ENCODE measurements at places on chromosomes 5 and 9. TPM values are rescaled to one million over a fixed set of nuclear protein-coding genes. Genes with fewer than 3 reads are reported as not detected.

DNA sequence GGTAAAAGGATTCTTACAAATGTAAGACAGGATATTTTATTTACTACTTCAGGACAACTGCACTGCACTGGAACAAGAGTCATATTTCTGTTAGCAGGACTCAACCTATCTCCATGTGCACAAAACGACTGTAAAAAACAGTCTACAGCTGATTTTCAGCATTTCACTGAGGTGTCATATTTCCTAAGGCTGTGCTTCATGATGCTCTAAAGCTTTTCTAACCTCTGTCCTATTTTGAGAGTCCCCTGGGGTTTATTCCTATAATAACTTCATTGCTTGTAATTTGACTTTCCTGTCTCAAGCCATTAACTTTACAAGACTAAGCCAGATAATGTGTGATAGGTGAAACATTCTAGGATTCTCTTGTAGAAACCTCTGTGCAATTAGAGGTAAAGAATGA, 472.3 kb downstream of the HINT1 start:
- DNase-seq, result no peak

Gene QRFP
- total RNA-seq, result not detected

GRCh38 chr5:131258733-131259132, 5.1 kb upstream of the CDC42SE2 start:
- no peak for DNase-seq

Gene OTP
- total RNA-seq, result not detected

Gene CDKN2A
- 0.55 TPM for total RNA-seq

Gene IL7R
- 2.4 TPM for total RNA-seq

- no peak for DNase-seq
Observed at GRCh38 chr5:11054014-11054413, 293.0 kb upstream of the DAP start.

GRCh38 chr9:113542006-113542405, 78.5 kb downstream of the RGS3 start:
- DNase-seq, result no peak

GRCh38 chr5:15338546-15338945, 161.4 kb upstream of the FBXL7 start:
- no peak for DNase-seq

DNA sequence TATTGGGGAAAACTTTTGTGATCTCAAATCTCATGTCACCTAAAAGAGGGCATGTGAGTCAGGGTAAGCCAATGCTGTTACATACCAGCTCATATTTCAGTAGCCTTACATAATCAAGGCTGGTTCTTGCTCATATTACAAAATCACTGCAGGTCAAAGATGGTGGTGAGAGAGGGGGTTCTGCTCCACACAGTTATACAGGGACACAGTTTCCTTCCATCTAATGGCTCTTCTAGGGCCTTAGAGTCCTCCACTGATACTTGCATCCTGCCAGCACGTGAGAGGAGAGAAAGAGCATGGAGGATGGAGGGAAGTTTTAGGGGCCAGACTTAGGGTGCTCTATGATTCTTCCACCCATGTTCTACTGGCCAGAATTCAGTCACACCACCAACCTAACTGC, 130.0 kb downstream of the LIFR start:
- DNase-seq, result no peak

GRCh38 chr5:158277276-158277675, 418.3 kb upstream of the CLINT1 start:
- no peak for DNase-seq

DNA sequence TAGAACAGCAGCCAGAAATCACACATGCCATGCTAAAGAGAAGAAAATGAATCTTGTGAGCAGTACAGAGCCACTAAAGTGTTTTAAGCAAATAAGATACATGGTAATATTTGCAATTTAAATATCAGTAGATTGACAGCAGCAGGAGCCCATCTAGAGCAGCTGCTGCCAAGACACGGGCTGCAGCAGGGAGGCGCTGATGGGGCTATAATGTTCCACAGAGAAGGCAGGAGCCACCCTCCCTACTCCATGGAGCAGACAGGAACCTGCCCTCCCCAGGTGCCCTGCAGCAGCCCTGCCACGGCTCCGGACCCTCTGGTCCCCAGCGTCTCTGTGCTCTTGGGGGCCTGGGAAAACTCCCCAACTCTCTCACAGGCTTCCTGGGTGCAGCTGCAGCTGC, 224.1 kb upstream of the ISL1 start:
- no peak for DNase-seq

GRCh38 chr5:126858441-126858840, 81.5 kb downstream of the LMNB1 start:
- DNase-seq, result no peak

DNA sequence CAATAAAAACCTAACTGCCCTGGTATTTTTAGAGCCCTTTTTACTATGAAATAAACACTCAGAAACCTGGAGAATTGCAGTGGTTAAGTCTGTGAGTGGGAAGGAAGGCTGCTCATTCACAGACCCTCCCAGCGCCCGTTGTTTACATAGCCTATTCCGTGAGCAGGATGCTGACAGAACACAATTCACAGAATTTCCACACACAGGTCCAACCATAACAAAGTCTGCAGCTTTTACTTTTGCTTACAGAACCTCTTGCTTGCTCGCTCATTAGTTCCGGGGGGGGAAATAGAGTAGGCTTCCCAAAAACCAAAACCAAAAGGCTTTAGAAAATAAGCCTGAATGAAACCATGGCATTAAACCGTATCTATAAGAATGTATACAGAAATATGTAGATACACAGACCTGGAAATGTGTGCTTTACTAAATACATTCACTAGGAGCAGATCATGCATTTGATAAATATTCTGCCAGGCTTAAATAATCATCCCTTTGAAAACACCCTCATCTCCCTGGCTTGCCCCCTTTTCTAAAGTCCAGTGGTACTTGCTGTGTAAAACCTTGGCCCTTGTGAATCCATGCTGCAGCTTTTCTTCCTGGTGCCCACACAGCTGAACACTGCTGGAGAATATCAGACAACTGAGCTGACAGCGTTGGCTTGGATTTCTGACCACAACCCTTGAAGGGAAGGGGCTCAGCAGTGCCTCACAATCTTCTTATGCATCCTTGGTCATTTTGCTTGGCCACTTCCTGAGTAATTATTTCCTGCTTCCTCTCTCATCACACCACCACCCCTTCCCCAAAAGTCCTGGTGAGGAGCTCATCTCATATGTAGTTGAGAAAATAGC, 128.0 kb downstream of the FANCC start:
- no peak for DNase-seq

Gene PDLIM4
- total RNA-seq, result 0.88 TPM

Gene SOWAHA
- total RNA-seq, result 1.7 TPM

DNA sequence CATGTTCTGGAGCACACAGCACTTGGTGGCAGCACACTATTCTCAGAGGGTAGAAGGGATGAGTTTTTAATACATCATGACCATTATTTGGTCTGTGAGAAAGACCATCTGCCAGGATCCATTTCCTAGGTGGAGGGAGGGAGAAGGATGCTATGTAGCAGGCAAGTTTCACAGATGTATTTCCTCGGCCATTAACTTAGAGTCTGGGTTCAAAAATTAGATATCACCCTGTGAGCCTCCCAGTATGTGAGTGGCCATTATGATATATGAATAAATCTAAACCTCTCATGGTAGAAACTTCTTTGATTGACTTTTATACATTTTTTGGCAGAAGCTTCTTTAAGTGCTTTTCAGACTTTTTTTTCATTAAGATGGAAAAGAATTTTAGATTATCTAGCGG, 133.9 kb downstream of the SREK1 start:
- DNase-seq, result no peak

DNA sequence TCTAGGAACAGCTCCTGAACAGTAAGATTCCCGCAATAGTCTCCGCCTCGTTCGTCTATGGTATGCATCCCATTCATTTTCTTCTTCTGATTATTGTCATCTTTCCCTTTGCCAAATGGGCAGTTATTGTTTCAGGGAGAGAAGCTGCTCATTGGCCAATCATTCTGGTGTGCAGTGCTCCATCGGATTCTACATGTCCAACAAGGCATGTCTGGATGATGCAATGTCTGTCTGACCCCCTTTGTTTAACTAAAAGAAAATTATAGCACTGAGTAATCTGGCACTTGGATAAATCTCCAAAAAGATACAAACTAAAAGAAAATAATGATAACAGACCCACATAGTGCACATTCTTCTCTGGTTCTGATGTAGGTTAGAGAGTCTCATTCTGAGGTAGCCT, 515.6 kb upstream of the DMAC1 start:
- no peak for DNase-seq

Data from left lobe of liver (tissue), 2 donors.